Small intestine (tissue), 16 donors: ENCODE measurements at places on chromosomes 2 and 18. TPM values are rescaled to one million over a fixed set of nuclear protein-coding genes. Genes with fewer than 3 reads are reported as not detected.
A peak's percentile ranks its signal among the peaks of the same experiment; 100 is the strongest.

- no peak for DNase-seq
Observed at GRCh38 chr2:156317631-156318030, 14.9 kb downstream of the NR4A2 start.

DNA sequence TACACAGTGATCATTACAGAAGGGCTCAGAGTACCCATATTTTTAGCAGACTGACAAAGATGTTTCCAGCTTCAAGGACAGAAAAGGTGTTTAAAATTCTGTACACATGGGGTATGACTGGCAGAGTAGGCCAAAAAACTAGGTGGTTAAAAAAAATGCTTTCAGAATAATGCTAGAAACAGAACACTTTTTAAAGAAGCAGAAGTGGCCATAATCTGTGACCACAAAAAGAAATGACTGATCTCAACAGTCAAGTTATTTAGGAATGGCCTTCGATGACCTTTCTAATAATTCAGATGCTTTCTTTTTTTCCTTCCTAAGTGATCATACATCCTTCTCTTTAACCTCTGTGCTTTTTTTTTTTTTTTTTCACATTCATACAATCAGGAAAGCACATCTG, 4.1 kb upstream of the AQP4 start:
- DNase-seq = no peak

DNA sequence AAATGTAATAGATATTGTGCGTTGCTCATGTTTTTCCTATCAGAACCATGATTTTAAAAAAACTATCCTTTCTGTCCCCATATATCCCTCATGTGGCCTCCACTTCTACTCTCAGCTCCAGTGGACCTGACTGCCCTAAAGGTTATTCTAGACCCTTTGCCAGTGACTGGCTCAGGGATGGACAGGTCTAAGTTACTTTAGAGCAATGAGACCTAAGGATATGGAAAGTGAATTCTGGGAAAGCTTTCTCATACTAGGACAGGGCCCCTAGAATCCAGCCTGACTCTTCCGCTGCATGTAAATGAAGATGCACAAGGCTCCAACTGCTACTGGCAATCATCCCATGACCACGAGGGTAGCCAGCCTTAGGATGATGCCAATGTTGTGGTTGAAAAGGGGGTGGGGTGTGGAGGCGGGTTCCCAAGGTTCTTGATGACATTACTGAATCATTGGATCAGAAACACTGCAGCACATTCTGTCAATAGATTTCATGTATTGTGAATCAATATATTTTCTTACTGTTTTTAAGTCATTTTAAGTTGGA, 21.3 kb downstream of the C2orf69 start:
- DNase-seq = no peak

- no peak for DNase-seq
Observed at GRCh38 chr2:241123816-241124536, 21.9 kb upstream of the MTERF4 start.

- peak; percentile 52 for DNase-seq
Observed at GRCh38 chr2:102070058-102070642, 72.4 kb upstream of the IL1R1 start.

DNA sequence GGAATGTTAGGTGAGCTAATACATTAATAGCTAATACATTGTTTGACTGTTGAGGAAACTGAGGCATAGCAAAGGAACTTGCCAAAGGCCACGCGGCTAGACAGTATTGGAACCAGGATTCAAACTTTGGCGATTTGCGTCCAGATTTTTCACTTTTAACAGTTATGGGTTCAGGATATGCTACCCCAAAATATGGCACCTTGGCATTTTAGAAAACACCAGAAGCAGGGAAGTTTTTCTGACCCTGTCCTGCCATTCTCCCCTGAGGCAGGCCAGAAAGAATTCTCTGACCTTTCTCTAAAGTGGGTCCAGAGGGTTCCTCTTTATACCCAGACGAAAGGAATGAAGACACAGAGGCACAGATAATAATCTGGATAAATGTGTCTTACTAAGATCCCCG, 166.9 kb downstream of the MYCN start:
- no peak for DNase-seq

DNA sequence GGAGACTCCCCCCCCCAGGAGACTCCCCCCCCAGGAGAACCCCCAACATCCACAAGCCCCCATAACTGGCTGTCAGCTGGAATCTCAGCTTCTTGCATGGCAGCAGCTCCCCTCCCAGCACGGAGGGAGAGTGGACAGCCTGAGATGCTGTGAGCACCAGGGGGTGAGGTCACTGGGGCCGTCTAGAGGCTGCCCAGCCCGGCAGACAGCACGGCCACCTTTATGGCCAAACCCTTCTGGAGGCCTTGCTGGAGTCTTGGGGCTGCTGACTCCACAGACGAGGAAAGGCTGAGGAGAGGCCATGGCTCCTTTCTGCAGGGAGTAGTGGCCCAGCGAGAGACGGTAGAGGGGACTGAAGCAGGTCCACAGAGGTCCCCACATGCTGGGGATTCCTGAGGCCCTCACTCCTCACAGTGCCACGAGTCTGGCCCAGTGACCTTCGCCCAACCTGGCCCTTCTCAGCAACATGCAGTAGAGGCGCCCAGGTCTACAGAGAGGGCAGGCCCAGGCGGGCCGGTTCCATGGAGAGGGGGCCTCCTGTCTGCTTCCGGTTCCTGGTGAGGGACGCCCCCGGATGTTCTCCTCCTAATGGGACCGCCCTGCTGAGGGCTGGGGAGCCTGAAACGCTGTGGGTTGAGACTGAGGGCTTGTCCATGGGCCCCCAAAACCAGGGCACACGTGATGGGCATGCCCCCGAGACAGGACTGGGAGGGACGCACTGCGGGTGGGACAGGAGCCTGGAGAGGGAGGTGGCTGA, 122.6 kb upstream of the CTDP1 start:
- DNase-seq = no peak

PPP1R1C gene
- not detected for polyA plus RNA-seq

PSMA8 gene
- 0.15 TPM for polyA plus RNA-seq

CXXC1 gene
- polyA plus RNA-seq = 72.1 TPM
